ENCODE measurements at places on chromosomes 12 and 14.

DNA sequence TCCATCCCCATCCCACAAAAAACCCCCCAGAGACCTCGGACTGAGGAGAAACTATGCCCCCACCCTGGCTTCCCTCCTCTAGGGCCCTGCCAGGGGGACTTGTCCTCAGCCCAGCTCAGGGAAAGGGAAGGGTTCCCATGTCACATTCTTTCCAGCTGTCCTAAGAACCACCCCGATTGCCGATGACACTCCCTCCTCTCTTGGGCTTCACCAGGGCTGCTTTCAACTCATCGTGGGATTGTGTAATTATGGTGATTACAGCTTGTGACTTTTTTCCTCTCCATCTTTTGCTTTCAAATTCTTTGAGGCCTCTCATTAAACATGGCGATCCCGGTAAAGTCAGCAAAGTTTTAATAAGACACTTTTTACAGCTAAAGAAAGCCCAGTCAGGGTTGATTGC lies 344.0 kb downstream of the DPF3 start:
- no peak for DNase-seq

DNA sequence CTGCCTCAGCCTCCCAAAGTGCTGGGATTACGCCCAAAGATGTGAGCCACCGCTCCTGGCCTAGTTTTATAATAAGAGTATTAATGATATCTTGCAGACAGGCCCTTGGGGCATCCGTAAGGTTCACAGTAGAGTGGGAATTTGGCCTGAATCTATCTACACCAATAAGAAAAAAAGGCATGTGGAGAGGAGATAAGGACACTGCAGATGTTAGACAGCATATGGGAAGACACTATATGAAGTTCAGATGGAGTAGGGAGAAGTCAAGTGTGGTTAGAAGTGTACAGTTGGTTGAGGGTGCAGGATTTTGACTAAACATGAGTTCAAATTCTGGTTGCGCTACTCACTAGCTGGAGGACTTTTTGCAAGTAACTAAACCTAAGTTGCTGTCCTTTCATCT lies 8.5 kb upstream of the TTC8 start:
- DNase-seq, result no peak

GRCh38 chr12:39123580-39124253 lies 218.3 kb upstream of the CPNE8 start:
- no peak for DNase-seq

DNA sequence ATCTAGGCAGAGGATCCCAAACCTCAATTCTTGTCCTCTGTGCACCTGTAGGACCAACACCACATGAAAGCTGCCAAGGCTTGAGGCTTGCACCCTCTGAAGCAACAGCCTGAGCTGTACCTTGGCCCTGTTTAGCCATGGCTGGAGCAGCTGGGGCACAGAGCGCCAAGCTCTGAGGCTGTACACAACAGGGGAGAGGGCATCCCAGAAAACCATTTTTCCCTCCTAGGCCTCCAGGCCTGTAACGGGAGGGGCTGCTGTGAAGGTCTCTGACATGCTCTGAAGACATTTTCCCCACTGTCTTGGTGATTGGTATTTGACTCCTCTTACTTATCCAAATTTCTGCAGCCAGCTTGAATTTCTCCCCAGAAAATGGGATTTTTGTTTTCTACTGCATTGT lies 22.4 kb upstream of the PTPRO start:
- no peak for DNase-seq

- no peak for DNase-seq
These were observed 1001.8 kb downstream of the BCL11B start for GRCh38 chr14:98270201-98270600.

DNA sequence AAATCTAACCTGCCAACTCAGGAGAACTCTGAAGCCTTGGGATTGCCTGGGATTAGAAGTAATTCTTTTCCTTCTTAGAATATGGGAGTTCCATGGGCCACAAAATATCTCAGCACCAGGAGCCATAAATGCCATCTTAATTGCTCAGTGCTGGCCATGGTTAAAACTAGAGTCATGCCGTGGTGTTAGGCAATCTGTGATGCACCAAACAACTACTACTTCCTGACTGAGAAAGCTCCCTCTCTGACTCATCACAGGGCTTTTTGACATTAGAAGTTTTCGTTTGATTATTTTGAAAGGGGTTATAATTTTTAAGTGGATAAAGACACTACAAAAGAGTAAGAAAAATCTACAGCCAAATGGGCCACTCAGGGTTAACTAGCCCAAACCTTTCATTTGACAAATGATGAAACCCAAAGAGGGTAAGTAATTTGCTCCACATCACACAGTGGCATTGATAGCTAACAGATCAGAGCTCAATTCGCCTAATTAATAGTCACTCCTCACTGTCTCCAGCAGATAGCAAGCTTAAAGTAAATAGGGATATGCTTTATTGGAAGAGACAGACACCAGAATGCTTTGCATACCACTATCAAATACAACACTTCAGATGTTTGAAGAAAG lies 377.3 kb downstream of the EMP1 start:
- peak; percentile 12 for DNase-seq

DNA sequence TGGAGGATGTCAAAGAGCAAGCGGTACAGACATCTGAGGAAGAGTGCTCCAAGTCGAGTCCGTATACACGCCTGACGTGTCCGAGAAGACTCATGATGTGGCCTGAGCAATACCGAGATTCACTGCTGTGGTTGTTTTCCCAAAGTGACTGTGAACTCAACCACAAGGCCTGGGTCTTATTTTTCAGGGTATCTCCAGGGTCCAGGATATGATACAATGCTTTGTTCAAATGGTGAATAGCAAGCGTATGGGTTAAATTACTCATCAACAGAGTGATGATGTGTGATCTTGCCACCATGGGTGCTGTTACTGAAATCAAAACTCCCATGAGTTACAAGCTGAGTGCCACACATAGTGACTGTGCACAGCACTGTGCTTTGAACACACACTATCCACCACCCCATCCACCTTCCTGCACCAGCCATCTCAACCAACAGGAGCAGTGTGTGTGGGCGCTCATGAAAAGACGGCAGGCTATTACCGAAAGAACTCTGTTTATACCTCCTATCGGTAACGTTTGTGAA lies 109.6 kb downstream of the BCAT1 start:
- no peak for DNase-seq

Measured in AG04449 (cell line).